ENCODE measurements at places on chromosomes 7 and 10. TPM values are rescaled to one million over a fixed set of nuclear protein-coding genes. Genes with fewer than 3 reads are reported as not detected.

DNA sequence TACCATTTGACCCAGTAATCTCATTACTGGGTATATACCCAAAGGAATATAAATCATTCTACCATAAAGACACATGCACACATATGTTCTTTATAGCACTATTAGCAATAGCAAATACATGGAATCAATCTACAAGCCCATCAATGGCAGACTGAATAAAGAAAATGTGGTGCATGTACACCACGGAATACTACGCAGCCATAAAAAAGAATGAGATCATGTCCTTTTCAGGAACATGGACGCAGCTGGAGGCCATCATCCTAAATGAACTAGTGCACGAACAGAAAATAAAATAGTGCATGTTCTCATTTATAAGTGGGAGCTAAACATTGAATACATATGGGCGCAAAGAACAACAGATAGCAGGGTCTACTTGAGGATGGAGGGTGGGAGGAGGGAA, 26.6 kb downstream of the NRP1 start:
- no peaks in the 10 kb centered on the region for H3K27me3 ChIP-seq
- H3K36me3 ChIP-seq = no peaks in the 10 kb centered on the region
- no peak overlapping the region for H3K27ac ChIP-seq
- no peak overlapping the region for H3K4me3 ChIP-seq

- no peak overlapping the region for H3K27ac ChIP-seq
- no peak overlapping the region for H3K4me3 ChIP-seq
- no peak for DNase-seq
- H3K27me3 ChIP-seq = no peaks in the 10 kb centered on the region
- H3K4me1 ChIP-seq = no peaks in the 10 kb centered on the region
- H3K36me3 ChIP-seq = no peaks in the 10 kb centered on the region
Observed at GRCh38 chr10:63375859-63376258, 89.9 kb downstream of the JMJD1C start.

DNA sequence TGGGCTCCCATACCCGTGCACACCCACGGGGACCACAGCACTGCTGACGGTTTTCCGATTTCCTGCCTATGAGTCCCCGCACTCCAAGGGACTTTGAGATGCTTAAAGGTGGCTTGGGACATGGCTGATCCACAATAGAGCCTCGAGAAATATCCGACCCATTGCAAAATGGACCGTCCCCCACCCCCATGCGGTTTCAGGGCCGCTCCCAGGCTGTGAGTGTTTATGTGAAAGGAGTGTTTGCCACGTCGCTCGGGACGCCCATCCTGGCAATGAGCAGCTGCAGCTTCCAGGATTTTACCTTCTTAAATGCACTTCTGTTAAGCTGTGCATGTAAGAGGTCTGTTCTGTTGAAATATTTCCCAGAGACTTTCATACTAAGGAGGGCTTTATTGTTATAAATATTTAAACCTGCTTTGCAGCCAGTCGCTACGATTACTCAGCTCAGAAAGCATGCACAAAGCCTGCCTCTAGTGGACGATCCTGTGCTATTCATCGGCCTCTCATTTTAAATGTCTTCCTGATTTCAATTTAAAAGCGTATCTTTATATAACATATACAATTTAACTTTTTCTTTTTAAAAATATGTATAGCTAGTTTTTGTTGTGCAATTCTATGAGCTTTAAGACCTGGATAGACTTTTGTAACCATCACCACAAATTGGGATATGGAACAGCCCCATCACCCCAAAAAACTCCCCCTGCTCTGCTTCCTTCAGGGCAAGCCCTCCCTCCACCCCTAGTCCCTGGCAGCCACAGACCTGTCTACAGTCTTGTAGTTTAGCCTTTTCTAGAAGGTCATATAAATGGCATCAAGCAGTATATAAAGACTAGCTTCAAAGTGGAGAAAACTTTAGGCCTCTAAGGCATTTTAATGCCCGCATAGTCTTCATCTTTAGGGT, 418.3 kb downstream of the PAXIP1 start:
- H3K36me3 ChIP-seq = no peaks in the 10 kb centered on the region
- H3K4me1 ChIP-seq = no peaks in the 10 kb centered on the region
- peak overlapping the region; percentile 51 for H3K27ac ChIP-seq
- DNase-seq = no peak
- no peaks in the 10 kb centered on the region for H3K27me3 ChIP-seq

DNA sequence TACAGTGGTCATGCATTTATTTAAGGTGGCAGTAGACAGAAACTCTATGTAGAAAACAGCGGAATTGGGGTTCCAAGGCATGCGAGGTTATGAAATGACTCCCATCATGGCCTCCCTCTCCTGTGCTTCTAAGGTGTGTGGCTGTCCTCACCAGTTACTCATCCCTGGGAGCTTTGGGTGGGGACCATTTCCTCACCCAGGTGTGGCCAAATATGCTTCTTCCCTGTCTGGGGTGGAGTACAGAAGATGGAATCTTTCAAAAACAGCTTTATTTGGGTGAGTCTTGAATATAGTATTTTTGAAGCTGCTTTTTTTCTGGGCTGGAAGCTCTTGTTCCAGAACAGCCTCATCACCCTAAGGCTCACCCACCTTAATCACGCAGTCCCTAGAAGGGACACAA, 139.0 kb downstream of the NRF1 start:
- H3K36me3 ChIP-seq = no peaks in the 10 kb centered on the region
- H3K4me3 ChIP-seq = no peak overlapping the region
- no peak for DNase-seq
- no peak overlapping the region for H3K27ac ChIP-seq
- no peaks in the 10 kb centered on the region for H3K4me1 ChIP-seq

- peak overlapping the region; percentile 100 for H3K27ac ChIP-seq
- H3K4me1 ChIP-seq = peaks cover 77% of the 10 kb centered on the region
- DNase-seq = peak; percentile 92
- H3K36me3 ChIP-seq = no peaks in the 10 kb centered on the region
Observed at GRCh38 chr7:143381427-143382125, 431 bp downstream of the ZYX start.

- no peak overlapping the region for H3K4me3 ChIP-seq
- no peaks in the 10 kb centered on the region for H3K36me3 ChIP-seq
- H3K27me3 ChIP-seq = no peaks in the 10 kb centered on the region
- no peak overlapping the region for H3K27ac ChIP-seq
Observed at GRCh38 chr7:159272739-159273138, 128.1 kb upstream of the VIPR2 start.

DNA sequence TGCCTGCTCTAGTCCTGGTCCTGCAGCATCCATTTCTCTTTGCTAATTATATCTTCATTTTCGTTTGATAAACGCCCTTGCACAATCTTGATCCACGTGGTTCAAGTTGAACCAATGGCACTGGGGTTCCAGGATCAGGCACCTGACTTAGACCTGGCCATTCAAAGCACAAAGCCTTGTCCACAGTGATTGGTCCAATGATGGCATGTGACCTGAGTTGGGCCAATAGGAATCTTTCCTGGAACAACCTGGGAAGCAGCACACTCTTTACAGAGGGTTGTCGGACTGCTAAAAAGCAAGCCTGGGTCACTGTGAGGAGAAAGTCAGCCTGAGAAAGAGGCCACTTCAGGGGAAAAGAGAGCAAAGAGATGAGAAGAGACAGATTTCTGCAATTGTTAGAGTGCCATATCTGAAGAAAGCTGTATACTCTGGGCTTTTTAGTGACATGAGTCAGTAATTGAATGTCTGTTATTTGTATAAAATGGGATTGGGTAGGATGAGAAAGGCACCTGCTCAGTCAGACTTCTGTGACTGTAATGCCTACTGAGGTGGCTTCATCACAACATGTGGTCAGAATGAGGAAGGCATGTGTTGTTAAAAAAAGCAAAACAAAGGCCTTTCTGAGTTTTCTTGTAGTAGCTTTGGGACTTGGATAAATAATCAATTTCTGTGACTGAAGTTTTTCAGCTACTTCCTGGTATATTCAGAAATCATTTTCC, 4.4 kb upstream of the STEAP4 start:
- no peak overlapping the region for H3K4me3 ChIP-seq
- DNase-seq = no peak
- H3K36me3 ChIP-seq = no peaks in the 10 kb centered on the region
- no peak overlapping the region for H3K27ac ChIP-seq
- H3K4me1 ChIP-seq = no peaks in the 10 kb centered on the region
- no peaks in the 10 kb centered on the region for H3K27me3 ChIP-seq

- no peaks in the 10 kb centered on the region for H3K27me3 ChIP-seq
- no peak for DNase-seq
- no peaks in the 10 kb centered on the region for H3K36me3 ChIP-seq
- H3K4me1 ChIP-seq = no peaks in the 10 kb centered on the region
- H3K27ac ChIP-seq = no peak overlapping the region
Observed at GRCh38 chr10:127649642-127650041, 87.3 kb upstream of the FOXI2 start.

DNA sequence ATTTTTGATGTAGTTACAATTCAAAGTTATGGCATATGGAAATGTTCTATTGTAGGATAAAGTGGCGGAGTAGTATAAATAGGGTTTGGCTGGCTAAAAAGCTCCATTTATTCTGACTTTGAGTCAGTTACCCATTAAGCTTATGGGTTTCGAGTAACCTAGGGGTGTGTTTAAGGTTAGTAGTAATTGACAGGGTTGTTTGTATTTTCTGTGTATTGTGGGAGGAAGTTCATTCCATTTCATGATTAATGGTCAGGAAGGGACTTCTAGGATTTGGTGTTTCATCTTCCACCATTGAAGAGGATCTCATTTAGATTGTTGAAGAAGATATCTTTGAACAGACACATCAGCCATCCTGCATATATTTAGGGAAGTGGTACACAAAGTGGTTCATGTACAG, 75.0 kb downstream of the BICC1 start:
- no peaks in the 10 kb centered on the region for H3K4me1 ChIP-seq
- no peak overlapping the region for H3K27ac ChIP-seq
- no peak overlapping the region for H3K4me3 ChIP-seq

DNA sequence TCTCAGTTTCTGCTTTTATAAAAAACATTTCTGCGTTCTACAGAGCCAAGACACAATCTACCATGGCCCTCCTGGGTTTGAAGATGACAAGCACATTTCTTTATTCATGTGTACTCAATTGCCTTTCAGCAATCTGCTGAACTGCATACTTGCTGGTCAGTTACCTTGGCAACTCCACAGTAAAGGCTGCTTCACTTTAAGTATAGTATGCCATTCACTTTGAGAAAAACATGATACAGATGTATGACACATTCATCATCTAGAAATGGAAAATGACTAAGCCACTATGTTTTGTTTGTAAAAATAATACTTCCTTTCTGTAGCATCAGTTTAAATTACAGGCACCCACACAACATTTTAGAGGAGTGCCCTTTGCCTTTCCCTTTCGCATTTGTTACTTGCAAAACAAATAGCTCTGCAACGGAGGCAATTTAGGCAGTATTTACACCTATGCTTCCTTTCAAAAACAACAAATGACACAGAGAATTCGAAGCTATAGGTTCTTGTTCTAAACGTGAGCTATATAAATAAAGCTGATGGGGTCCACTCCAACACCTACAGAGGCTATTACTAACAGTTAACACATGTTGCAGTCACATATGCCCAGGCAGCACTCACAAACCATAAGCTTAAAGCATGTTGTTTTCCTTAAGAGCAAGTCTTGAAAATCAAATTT, 23.5 kb downstream of the SGCE start:
- no peaks in the 10 kb centered on the region for H3K27me3 ChIP-seq
- DNase-seq = no peak
- H3K4me1 ChIP-seq = peaks cover 20% of the 10 kb centered on the region
- no peak overlapping the region for H3K27ac ChIP-seq
- no peak overlapping the region for H3K4me3 ChIP-seq

GRCh38 chr7:38462819-38463218, 168.4 kb downstream of the AMPH start:
- no peak overlapping the region for H3K4me3 ChIP-seq
- no peaks in the 10 kb centered on the region for H3K27me3 ChIP-seq
- H3K36me3 ChIP-seq = no peaks in the 10 kb centered on the region
- no peaks in the 10 kb centered on the region for H3K4me1 ChIP-seq

- H3K4me1 ChIP-seq = no peaks in the 10 kb centered on the region
- DNase-seq = no peak
- peak overlapping the region; percentile 37 for H3K27ac ChIP-seq
- H3K36me3 ChIP-seq = no peaks in the 10 kb centered on the region
- H3K27me3 ChIP-seq = no peaks in the 10 kb centered on the region
Observed at GRCh38 chr7:45026984-45027773, 27.2 kb downstream of the CCM2 start.

The VAX1 gene
- total RNA-seq = not detected

The MYO1G gene
- total RNA-seq = 1.2 TPM

The CCZ1 gene
- total RNA-seq = 65.8 TPM

The SPDYE11 gene
- total RNA-seq = not detected

The SPDYE5 gene
- not detected for total RNA-seq

The JCAD gene
- total RNA-seq = 141 TPM

The GJC3 gene
- 0.71 TPM for total RNA-seq

The PNLIPRP3 gene
- total RNA-seq = not detected

All from sigmoid colon (tissue), 7 donors.